ENCODE measurements at places on chromosomes 12 and 14. TPM values are rescaled to one million over a fixed set of nuclear protein-coding genes. Genes with fewer than 3 reads are reported as not detected.

DNA sequence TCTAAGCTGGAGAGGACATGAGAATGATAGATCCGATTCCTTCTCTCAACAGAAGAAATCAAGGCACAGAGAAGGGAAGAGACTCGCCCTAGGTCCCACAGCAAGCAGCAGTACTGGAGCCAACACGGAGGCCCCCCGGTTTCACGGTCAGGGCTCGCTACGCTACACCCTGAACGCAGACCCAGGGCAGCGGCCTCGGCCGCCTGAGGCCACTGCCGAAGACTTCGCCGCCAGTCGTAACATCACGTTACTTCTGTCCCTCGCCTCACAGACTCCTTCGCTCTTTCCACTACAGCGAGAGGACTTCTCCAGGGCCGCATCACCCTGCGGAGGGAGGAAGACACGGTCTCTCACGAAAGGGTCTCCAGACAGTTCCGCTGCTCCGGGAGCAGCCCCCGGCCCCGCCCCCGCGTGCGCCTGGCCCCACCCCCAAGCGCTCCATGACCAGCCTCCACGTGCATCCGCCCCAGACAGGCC is 411 bp upstream of the DCAF4 start:
- no peak for DNase-seq

- DNase-seq: no peak
These were observed 77.9 kb upstream of the BBS10 start for GRCh38 chr12:76426160-76426559.

GRCh38 chr12:45419317-45419814 is 203.5 kb downstream of the ANO6 start:
- DNase-seq: no peak

DNA sequence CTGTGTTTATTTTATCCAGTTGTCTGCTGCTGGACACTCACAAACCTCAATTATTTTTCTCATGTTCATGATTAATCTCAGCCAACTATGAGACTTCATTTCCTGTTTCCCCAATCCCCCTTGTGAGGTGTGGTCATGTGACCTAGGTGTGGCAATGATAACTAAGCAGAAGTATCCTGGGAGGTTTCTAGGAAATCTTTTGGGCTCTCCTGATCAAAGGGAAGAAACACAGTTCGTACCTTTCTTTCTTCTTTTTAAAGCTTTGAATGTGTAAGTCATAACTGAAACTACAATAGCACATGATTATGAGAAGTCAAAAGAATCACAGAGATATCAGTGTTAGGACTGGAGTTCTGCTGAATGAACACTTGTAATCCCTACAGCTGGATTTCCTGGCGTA is 34.4 kb upstream of the MANSC4 start:
- DNase-seq: no peak

GRCh38 chr14:98345161-98345560 is 926.8 kb downstream of the BCL11B start:
- DNase-seq: no peak

DNA sequence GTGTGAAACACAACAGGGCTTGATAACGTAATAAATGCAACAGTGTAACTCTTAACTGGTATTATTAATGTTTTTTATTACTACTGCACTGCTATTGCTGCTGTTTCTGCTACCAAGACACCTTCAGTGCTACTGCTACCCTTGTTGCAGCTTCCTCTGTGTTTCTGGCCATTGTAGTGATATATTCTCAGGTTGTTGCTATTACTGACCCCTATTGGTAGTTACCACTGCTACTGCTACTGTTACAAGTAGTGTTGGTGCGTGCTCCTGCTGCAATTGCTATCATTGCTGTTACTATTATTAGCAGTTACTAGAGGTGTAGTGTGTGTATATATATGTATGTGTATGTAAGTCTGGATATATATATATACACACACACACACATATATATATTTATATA is 87.2 kb upstream of the PTPRB start:
- DNase-seq: no peak

DNA sequence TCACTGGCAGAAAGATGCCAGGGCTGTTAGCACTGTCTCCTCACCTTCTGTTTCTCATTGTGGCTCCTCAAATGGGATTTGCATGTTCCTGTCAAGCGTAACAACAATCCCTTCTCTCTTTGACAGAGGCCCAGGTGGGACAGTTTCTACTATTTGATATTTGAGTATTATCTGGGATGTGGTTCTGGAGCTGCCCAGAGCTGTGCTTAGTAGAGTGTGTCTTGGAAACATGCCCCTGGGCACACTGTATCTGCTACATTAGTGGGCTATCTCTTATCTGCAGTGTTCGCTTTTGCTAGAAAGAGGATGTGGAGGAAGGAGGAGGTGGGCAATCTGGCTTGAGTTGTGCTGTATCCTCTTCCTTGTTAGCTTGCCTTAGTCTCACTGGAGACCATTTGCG is 3.8 kb upstream of the ACADS start:
- no peak for DNase-seq

- DNase-seq: no peak
These were observed 190.5 kb downstream of the PHETA1 start for GRCh38 chr12:111178181-111179081.

DNA sequence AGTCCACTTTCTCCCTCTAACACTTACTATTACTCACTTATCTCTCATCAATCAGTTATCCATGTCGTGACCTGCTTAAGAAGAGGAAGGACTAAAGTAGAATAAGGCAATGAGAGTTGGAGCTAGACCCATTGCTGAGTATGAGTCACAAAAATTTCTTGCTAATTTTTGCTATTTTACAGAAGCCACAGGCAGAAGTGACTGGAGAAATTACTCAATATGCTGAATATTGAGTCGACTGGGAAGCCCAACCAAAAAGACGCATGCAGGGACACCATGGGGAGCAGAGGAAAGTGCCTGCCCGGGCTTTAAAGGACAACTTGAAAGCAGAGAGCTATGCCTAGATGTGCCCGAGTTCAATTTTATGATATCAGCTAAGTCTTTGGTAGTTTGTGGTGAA is 115.4 kb upstream of the FOXG1 start:
- DNase-seq: no peak

DNA sequence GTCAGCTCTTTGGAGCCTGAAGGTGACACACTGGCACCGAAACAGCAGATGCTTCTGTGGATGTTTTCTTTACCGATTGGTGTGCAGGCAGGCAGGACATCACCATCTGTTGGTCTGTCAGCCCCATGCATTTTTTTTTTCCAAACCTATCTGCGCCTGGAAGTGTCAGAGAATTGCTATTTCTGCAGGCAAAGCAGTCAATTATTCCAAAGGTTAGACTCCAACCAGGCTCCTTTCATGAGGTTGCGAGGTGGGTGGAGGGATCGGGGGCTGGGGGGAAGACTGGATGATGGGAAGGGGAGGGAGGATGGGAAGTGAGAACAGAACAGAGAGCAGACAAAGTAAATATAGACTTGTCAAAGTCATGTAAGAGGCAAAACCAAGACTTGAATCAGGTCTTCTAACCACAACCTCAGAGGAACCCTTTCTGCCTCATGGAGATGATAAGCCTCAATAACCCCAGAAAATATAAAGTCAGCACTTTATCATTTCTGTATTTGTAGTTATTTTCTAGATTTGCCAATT is 117.7 kb downstream of the OTOGL start:
- no peak for DNase-seq

The OTUB2 gene
- polyA plus RNA-seq: 0.09 TPM

The ADAM21 gene
- 0.21 TPM for polyA plus RNA-seq

The SPIC gene
- not detected for polyA plus RNA-seq

The C1R gene
- 32.4 TPM for polyA plus RNA-seq

The HOXC13 gene
- polyA plus RNA-seq: 0.23 TPM

All from psoas muscle (tissue), 8 donors.